ENCODE measurements at places on chromosomes 7 and 10. TPM values are rescaled to one million over a fixed set of nuclear protein-coding genes. Genes with fewer than 3 reads are reported as not detected.

The PRSS37 gene
- total RNA-seq: not detected

The CALN1 gene
- not detected for total RNA-seq

The KCND2 gene
- total RNA-seq: not detected

The NXPH1 gene
- not detected for total RNA-seq

The OR2A12 gene
- total RNA-seq: not detected

Data from activated naive CD4-positive, alpha-beta T cell treated with anti-CD3 and anti-CD28 coated beads, Interleukin-2, amount 50 U/mL, for 72 hours (primary cell).